Esophagus mucosa (tissue), 1 donor: ENCODE measurements at places on chromosomes 11 and 22.
A peak's percentile ranks its signal among the peaks of the same experiment; 100 is the strongest.

GRCh38 chr11:10858439-10859325, 829 bp upstream of the ZBED5 start:
- ATAC-seq: peak; percentile 76

- ATAC-seq: no peak
Observed at GRCh38 chr11:7590529-7590928, 76.7 kb downstream of the PPFIBP2 start.

DNA sequence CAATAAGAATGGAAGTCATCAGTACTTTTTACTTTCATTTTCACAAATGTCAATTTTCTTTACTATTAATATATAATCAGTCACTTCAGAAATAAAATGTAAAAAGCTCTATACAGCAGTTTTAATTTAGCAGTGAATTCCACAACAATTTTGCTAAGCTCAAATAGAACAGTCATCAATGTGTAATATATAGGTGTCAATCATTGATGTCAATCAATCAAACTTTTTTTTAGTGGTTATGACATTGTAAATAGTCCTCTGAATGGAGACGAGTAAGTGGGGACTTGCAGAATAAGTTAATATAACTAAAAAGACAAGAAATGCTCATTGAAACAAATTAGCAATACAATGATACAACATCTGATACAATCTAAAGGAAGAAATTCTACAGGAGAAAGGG, 327.4 kb downstream of the GUCY1A2 start:
- no peak for ATAC-seq

GRCh38 chr22:44709881-44710392, 7.9 kb downstream of the PRR5 start:
- no peak for ATAC-seq

GRCh38 chr11:57699813-57700212, 12.2 kb downstream of the MED19 start:
- ATAC-seq: no peak

GRCh38 chr22:17982572-17983141, 41.7 kb downstream of the MICAL3 start:
- no peak for ATAC-seq

DNA sequence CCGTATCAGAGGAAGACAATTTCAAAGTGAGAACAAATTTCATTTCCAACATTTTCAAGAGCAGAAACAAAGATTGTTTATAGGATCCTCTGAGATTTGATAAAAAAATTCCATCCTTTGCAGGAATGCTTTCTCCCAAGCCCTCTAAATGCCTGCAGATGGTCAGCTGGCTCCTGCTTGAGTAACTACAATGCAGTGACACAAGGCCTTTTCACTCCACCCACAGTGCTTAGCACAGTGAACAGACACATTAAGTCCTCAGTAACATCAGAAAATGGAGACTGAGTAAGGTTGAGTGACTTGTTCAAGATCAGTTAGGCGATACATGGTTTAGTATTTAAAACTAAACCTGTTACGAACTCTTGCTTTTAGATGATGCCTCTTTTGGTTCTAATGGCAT, 527.1 kb upstream of the CCDC90B start:
- no peak for ATAC-seq

DNA sequence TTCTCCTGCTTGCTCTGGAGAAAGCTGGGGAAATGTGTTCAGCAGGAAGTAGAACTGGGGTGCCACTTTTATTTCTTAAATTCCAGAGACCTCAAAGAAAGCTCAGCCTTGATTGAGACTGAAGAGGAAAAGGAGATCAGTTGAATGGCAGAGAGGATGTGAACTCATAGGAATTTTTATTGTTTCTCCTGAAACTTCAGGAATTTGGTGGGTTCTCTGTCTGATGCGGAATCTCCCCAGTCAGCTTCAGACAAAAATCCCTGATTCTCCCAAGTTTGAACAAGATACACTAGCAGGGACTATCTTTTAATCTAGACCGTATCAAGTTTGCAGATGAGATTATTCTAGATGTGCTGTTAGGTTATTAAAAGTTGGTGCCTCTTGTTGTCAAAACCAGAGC, 23.0 kb downstream of the EHF start:
- no peak for ATAC-seq

- ATAC-seq: no peak
Observed at GRCh38 chr22:39873965-39874364, 19.6 kb downstream of the ENTHD1 start.

DNA sequence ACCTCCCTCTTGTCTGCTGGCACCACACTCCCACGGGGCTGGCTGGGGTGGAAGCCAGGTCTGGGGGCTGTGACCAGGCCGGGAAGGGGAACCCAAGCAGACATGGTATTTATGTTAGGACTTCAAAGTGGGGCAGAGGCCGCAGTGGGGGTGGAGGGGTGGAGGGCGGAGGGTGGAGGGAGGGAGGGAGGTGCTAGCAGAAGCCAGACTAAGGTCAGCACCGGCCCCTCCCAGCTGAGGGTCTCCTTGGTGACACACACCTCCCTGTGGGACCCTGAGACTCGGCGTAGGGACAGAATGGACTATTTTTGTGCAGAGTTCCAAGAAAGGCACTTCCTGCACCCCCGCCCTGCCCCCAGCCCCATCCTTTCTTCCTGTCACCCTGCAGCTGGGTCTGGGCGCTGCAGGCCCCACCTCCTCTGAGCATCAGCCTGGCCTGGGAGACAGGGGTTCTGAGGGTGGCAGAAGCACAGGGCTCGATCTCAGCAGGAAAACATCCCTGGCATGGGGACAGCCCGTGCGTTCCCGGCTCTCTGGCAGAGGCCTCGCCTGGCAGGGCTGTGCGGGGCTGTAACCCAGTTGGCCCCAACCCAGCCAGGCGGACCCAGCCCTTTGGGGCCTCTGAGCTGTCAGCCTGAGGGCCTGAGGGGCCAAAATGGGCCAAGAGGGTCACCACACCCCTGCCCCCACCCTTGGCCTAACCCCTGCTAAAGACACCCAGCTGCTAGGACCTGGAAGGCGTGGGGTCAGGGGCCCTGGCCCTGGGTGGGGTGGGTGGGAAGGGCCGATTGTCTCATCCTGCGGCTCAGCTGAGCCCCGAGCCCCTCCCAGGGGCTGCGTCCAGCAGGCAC, 9.6 kb upstream of the CD248 start:
- peak; percentile 1 for ATAC-seq

DNA sequence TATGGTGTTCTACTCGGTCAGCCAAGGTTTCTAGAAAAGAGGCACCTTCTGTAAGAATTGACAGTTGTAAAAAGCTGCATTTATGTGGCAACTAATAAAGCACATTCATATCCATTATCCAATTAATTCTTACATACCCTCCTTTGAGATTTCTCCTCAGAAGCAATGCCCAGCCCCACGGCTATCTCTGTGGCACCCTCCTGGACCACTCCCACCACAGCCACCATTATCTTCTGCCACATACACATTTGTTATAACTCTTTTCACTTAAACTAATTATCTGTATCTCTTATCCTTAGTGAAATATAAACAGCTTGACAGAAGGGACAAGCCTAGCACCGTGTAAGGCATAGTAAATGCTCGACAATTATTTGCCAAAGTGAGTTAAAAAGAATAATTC, 48.5 kb downstream of the PAK1 start:
- ATAC-seq: no peak

- ATAC-seq: no peak
Observed at GRCh38 chr11:21635394-21636145, 557.3 kb upstream of the ANO5 start.
